D721Med (cell line): ENCODE measurements at places on chromosomes 1 and 21.

- DNase-seq: no peak
These were observed 139.3 kb upstream of the PALMD start for GRCh38 chr1:99506631-99507030.

GRCh38 chr1:51752073-51752948, 126.2 kb downstream of the NRDC start:
- DNase-seq: no peak

GRCh38 chr1:1204425-1204920, 1.9 kb downstream of the TNFRSF18 start:
- DNase-seq: no peak

- no peak for DNase-seq
These were observed 186.8 kb downstream of the SMYD3 start for GRCh38 chr1:246320286-246320685.

DNA sequence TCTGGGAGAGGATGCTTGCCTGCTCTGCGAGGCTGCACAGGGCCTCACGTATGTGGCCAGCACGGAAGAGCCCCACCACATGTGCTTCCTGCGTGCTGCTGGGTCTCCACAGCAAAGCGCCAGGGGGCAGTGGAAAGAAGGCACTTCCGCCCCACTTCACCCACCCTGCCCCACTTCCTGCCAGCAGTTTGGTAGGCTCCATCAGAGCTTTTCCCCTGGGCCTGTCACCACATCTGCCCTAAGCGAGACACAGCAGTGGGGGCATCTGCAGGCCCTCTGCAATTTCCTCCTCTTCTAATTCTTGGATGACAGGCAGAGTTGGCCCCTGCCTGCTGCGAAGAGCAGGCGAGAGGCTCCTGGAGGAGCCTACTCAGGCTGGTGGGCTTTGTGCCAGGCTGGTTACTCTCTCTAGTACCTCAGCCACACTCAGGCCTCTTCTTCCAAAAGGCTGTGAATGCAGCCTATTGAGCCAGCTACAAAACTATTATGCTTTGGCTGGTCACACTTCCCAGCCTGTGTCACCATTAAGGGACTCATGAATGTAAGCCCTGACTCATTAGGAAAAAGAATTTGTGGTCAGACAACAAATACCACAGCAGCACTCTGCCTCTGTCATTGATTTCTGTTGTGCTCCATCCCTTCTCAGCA, 25.0 kb downstream of the CD244 start:
- DNase-seq: no peak

DNA sequence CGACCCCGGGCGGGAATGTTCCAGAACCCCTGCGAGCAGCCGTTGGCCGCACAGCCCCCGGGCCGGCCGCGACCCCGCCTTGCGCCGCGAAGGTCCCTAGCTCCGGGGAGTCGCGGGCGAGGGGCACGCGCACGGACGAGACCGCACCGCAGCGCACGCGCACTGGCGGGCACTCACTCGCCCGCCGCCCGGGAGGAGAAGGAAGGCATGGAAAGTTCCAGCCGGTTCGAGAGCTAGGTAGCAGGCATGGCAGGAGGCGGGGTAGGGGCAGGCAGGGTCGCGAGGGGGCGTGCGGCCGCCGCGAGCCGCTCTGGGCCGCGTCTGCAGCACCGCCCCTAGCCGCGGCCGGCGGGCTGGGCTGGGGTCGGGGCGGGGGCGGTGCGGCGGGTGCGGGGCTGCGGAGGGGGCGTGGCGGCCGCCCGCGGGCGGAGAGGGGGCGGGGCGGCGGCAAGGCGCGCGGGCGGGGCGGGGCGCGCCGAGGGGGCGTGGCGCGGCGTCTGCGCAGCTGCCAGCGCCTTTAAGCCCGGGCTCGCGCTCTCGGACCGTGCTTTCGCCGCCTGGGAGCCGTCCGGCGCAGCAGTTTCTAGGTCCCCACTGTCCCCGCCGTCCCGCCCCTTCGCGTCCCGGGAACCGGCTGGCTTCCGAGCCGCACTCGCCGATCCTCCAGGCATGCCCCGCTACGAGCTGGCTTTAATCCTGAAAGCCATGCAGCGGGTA, at the start of the genes MRPS6 and SLC5A3:
TSS of gene MRPS6 (plus strand) at position 547 of the 717 bp plus-strand sequence. CDS start at position 670, 123 bp downstream.
TSS of gene SLC5A3 (plus strand) at position 547 of the 717 bp plus-strand sequence. CDS start 21,621 bp downstream, outside the sequence.
- DNase-seq: peak; percentile 19

GRCh38 chr1:206447792-206448191, 22.5 kb upstream of the IKBKE start:
- DNase-seq: no peak

GRCh38 chr1:103109311-103109920, 1.1 kb upstream of the COL11A1 start:
- no peak for DNase-seq

DNA sequence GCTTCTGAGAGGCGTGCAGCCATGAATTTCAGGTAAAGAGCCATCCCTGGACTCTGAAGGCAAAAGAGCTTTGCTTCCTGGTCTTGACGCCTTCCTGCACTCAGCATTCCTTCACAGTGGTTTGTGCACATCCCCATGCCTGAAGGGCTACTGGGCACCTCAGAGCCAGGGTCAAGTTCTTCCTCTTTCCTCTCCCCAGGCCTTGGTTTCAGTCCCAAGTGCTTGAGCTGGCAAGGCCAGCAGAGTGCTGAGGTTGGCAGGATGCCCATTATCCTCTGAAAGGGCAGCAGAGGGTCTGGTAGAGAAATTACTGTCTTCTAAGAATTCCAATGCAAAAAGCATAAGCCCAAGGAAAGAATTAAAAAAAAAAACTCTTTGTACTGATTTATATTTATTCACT, 1064.9 kb downstream of the TTLL7 start:
- DNase-seq: no peak

- no peak for DNase-seq
These were observed 155.2 kb downstream of the DMRTA2 start for GRCh38 chr1:50268049-50268448.

GRCh38 chr1:83631851-83632250, 367.1 kb downstream of the TTLL7 start:
- no peak for DNase-seq

- DNase-seq: no peak
These were observed 73.1 kb upstream of the USP24 start for GRCh38 chr1:55288245-55288644.

DNA sequence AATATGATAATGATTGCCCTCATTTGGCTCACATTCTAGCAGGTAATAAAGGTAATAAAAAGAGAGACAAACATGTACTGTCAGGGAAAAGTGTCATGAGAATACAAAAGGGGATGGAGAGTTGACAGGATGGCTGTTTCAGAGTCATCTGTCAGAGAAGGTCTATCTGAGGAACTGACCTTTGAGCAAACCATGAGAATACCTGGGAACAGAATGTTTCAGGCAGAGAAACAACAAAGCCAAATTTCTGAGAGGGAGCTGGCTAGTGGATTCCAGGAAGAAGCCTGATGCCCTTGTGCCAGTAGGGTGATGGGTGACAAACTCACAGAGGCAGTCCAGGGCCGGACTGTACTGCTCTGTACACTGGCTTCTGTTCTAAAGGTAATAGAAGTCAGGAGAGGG, 107.2 kb downstream of the C1orf21 start:
- DNase-seq: no peak

DNA sequence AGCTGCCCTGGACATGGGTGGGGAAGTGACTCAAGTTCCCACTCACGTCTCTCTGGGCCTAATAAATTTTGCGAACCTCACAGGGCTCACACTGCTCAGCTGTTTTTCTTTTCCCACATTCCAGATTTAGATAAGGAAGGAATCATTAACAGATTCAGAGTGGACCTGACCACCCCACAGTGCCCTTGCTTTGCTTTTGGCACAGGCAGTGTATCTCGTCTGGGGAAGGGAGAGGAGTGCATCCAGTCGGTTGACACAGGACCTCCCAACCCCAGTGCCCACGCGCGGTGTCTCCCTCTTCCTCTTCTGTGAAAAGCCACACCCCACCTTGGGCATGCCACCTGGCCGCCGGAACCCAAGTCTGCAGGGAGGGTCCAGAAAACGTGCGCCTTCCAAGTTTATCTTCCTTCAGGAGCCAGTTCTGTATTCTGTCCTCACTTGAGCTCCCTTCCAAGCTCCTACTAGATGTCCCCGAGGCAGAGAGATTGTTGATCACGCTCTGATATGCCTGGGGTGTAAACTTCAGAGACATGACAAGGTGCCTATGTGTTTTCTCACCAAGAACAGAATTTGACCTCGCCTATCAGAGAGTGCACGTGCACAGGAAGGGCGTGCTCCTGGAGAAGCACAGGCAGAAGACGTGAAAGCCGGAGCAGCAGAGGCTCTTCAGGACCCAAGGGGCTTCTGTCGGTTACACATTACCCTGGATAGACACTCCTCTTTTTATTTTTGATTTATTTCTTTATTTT, 9.5 kb upstream of the SLC2A5 start:
- no peak for DNase-seq
